ENCODE measurements at places on chromosomes 4 and X.

DNA sequence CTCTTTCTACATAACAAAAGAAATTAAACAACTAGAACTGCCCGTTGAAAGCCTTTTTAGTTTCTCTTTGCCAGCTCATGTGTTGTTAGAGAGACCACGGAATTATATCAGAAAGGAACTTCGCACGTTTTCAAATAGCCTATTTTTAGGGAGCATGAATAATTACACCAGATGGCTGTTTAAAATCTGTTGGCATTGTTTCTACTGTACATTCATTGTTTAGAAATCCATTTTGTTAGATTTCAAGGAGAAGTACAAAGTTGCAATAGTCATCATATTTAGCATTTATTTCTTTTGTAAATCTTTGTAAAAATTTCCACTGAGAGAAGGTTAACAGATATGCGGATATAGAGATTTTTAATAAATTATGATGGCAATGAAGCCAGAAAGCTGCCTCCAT, 403.0 kb upstream of the HS3ST1 start:
- no peak for DNase-seq

GRCh38 chr4:40228497-40229365, 31.9 kb downstream of the RHOH start:
- DNase-seq, result peak; percentile 42

DNA sequence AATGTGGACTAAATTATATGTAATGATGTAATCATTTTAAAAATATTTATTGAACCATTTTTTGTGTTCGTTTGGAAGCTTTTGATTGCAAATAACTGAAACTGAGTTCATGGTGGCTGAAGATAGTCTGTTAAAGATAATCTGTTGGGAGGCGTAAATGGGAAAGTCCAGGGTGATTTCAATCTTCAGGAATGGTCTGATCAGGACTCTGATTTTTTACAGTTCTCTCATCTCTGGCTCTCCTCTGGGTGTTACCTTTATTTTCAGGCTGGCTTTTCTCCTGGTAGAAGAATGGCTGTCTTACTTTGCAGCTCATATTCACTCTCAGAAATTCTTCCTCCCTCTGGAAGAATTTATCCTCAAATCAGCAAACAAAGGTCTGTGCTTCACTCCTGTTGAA, 199.0 kb upstream of the LEF1 start:
- DNase-seq, result no peak

DNA sequence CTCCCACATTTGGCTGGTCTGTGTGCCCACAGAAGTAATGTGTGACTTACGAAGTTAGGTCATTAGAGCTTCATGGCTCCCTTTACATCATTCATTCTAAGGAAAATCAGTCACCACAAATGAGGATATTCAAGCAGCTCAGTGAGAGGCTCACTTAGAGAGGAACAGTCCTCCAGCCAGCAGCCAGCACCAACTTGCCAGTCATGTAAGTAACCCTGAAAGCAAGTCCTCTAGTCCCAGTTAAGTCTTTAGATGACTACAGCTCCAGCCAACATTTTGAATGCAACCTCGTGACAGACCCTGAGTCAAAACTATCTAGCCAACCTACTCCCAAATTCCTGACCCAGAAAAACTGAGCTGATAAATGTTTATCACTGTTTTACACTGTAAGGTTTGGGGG, 71.3 kb downstream of the LRBA start:
- peak; percentile 79 for DNase-seq

DNA sequence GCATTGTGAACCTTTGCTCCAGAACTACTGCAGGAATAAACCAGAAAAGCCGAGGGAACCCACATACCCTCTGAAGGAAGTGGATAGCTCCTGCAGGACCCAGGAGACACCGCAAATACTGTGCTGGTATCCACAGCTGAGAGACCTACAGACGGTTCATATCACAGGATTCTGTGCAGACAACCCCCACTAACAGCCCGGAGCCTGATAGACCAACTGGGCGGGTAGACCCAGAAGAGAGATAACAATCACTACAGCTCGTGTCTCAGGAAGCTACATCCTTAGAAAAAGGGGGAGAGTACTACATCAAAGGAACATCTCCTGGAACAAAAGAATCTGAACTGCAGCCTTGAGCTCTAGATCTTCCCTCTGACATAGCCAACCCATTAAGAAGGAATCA, 150.8 kb downstream of the FRAS1 start:
- no peak for DNase-seq

- no peak for DNase-seq
Observed at GRCh38 chr4:80295336-80295735, 28.9 kb downstream of the FGF5 start.

GRCh38 chr4:59122626-59123025, 2012.4 kb upstream of the IGFBP7 start:
- no peak for DNase-seq

- DNase-seq, result no peak
Observed at GRCh38 chrX:2960861-2961515, 31.8 kb upstream of the ARSD start.

DNA sequence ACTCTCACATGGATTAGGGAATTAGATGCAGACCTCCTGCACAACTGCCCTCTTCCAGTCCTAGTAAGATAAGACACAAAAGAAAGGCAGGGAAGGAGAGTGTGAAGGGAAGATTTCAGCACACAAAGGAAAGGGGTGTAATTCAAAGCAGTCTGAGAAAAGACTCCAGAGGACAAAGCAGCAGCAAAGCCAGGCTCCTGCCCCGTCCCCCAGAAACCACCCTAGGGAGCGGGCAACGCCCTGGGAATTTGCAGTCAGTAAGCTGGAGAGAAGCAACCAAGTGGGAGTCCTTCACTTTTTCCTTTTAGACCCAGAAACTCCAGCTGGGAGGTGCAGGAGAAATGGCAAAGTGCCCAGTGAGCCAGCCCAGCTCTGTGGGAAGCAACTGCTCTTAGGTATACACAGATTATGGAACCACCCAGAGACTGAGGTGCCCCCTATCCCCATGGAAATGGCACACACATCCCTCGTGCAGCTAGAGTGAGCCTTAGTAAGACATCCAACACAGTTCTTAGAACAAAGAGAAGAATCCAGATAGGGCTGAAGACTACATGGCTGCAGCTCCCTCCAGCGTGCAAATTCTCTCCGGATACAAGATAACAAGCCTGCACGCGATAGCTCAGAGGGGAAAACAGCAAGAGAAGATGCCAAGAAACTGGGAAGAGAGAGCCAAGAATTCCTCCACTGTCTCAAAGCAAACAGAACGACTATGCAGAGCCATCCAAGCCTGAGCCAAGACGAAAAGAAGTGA, 26.5 kb upstream of the IRAK1 start:
- no peak for DNase-seq

DNA sequence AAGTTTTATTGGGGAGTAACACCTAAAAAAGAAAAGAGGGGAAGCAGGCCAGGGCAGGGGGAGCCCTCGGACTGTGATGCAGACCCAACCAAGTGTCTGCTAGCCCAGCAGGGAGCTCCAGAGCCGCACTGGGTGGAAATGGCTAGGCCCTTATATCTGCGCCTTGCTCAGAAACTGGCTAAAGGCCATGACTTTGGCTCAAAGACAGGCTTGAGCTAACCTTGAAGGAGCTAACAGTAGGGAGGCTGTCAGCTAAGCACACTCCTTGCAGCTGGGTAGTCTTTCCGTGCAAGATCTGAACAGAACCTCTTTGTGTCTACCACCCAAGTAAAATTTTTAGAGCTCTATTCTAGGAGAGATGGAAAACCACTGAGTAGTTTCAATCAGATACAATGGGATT, 43.0 kb downstream of the SEPSECS start:
- no peak for DNase-seq

DNA sequence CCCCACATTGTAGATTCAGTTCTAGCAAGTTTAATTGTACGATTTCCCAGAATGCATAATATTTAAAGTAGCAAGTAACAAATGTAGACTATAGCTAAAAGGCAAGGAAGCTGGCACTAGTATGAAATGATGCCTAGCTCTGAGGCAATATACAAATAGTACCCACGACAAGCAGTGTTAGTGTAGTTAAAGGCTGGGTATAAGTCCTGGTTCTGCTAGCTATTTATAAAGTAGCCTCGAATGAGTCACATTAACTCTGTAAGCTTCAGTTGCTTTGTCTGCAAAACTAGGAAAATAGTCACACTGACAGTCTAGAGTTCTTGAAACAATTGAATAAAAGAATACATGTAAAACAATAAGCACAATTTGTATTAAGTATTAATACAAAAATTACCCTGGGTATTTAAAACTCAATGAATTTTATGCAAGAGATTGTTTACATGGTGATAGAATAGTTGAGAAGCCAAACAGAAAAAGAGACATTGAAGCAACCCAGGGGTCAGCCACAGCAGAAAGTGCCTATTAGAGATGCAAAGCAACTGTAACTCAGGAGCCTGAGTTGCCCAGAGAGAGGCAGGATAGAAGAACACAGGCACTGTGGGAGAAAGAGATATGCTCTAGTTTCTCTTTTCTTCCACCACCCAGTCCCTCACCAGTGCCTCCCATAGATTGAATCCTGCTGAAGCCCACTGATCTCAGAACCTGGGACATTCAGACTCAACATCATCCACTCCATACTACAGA, 949.0 kb downstream of the C4orf33 start:
- DNase-seq, result no peak

DNA sequence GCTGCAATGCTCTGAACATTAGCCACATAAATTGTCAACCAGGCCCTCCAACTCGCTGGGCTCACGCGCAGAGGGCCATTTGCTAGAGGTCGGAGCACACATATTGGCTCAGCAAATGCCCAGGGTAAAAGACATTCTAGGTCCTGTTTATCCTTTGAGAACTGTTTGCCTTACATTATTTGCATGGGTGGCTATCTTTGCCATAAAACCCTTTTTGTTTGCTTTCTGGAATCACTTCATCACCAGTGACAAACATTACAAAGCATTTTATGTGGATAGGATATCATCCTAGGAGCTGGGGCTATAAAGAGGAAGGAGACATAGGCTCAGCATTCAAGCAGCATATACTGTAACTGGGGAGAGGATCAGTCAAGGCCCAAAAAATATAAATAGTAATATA, 149.2 kb upstream of the RAI2 start:
- no peak for DNase-seq

DNA sequence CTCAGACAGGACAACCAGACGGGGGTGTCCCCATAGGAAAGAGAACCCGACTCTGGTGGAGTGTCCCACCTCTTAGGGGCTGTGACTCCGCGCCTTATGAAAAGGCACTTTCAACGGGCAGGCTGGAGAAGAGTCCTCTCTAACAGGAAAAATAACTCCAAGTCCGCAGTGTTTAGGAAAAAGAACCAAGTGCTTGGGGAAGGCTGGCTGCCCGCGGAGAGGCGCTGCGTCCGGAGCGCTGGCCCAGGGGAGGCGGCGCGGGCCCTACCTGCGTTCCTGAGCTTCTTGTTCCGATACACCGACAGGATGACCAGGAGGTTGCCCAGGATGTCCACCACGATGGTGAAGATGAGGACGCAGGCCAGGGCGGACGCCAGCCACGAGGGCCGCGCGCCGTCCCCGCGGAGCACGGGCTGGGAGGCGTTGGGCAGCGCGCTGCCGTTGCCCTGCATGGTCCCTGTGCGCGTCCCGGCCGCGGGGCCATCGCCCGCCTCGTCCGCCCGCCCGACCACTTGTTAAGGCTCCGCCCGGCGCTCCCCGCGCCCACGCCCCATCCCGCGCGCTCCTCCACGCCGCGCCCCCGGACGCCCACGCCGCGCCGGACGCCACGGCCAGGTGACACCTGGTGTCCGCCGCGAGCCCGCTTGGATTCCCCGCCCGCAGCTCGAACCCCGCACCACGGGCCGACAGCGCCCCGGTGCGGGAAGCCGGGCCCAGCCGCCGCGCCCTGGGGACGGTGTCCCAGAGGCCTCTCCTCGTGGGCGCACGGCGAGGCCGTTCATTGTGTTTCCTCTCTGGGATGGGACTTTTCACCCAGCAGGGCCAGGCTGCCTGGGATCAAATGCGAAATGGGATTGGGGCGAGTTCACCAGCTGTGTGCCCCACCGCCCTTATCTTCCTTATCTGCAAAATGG, at the start of gene MTNR1A:
MTNR1A (minus strand) TSS at position 654 of the 914 bp plus-strand sequence; CDS start at position 452, 202 bp downstream.
- DNase-seq, result no peak

DNA sequence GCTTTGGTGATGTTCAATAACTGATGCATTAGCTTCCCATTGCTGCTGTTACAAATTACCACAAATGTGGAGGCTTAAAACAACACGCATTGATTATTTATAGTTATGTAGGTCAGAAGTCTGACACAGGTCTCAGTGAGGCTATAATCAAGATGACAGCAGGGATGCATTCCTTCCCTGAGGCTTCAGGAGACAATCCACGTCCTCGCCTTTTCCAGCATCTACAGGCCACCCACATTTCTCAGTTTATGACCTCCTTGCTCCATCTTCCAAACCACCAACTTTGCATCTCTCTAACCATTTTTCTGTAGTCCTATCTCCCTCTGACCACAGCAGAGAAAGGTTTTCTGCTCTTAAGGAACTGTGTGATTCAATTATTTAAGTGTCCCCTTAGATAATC, 92.5 kb downstream of the GASK1B start:
- DNase-seq, result no peak

GRCh38 chrX:150565551-150565950, 2.9 kb upstream of the MTM1 start:
- DNase-seq, result no peak

DNA sequence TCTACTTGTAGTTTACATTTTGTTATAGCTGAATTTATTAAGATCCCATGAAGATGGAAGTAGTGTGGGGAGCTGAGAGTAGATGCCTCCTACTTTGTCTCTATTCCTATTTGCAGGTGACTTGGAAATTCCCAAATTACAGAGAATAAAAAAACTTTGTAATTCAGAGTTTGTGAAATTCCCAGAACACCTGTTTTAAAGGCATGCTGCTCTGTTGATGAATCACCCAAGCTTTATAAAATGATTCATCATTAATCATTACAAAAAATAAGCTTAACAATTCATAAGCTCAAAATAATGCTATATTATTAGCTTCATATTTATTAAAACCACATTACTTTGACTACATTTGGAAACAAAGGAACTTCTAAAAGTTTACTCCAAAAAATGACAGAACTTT, 856.3 kb downstream of the RPA4 start:
- no peak for DNase-seq

Data from suppressor macrophage (primary cell).